ENCODE measurements at places on chromosomes 1 and 21.

DNA sequence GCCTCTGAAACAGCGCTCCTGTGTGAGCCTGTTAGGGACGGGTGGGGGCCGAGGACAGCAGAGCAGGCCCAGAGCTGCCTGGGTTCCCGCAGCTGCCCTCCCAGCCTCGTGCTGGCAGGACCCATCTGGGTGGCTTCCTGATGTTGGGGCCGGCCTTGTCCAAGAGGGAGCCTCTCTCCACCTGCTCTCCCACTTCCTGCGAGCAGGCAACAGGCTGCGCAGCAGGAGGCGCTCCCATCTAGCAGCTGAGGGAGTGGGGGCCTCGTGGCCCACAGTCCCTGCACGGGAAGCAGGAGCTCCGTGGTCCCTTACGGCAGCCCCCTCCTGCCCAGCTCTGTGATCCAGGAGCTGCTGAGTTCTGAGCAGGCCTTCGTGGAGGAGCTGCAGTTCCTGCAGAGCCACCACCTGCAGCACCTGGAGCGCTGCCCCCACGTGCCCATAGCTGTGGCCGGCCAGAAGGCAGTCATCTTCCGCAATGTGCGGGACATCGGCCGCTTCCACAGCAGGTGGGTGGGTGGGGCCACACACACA lies 68.0 kb downstream of the TRIM11 start:
- peak; percentile 63 for DNase-seq

- no peak for DNase-seq
Observed at GRCh38 chr21:45114475-45114874, 40.1 kb downstream of the ADARB1 start.

GRCh38 chr1:14136881-14137280 lies 436.9 kb downstream of the PRDM2 start:
- no peak for DNase-seq

DNA sequence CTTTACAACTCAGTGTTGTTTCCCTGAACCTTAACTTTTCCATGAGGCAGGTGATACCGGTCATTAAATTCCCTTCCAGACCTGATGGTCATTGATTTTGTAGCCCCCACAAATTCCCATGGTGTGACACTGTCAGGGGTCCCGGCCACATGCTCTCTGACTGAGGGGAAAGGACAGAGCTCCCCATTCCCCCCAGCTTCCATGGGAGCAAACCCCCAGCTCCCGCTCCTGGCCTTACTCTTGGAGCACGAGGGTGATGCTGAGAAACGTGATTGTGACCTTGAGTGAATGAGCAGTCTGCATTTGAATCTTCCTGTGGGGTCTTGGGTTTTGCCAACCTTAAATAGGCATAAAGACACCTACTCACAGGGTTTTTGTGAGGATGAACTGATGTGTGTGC lies 366.8 kb downstream of the RPS6KC1 start:
- DNase-seq = no peak

DNA sequence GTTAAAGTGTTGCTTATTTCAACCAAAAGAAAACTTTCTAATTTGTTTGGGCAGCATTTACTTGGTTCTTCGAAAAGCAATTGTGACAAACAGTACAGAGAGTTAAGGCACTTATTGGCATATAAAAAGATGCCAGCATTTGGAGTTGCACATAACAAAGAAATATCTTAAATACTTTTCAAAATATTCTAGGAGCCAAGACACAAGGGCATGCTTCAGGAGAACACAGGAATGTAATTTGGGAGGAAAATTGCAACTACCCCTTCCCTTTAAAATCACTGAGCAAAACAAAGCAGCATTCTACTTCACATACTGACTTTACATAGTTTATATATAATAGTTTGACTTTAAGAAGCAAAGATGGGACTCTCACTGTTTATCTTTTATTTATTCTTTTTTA lies 4.6 kb upstream of the TIE1 start:
- DNase-seq = no peak

DNA sequence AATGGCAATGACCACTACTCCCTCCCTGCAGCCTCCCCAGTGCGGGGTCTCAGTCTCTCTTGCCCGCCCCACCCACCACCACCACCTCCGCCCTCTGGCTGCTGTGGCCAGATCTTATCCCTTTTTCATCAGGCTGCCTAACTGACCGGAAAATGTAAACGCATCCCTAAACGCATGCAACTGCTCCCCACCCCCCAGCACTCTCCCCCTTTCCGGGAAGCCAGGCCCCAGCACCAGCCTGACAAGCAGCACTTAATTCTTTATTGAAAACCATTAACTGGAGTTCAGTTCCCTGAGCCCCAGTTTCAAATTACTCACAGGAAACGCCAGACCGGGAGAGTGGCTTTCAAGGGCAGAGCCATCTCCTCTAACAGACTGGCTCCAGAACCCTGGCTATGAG lies 147.7 kb downstream of the DMRTA2 start:
- DNase-seq = no peak

- DNase-seq = no peak
Observed at GRCh38 chr1:163650624-163651023, 328.9 kb downstream of the NUF2 start.

GRCh38 chr1:32724678-32725614 lies 22.4 kb upstream of the SYNC start:
- peak; percentile 60 for DNase-seq

DNA sequence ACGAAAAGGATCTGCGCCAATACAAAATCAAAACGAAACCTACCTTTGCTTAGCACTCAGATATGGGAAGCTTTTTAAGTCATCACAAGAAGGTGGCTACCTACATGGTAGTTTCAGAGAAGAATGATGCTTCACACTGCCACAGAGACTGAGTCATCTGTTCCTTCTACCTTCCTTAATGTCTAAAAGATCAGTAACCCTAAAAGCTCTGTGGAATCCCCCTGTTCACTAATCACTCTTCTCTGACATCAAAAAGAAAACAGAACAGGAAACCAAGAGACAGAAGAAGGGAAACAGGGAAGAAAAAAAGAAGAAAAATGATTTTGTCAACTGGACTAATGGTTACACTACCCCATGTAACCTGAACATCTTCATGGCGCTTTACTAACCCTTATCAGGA lies 177.2 kb downstream of the SMYD3 start:
- no peak for DNase-seq

- DNase-seq = peak; percentile 91
Observed at GRCh38 chr1:63774617-63775417, 1.0 kb downstream of the ROR1 start.

- no peak for DNase-seq
Observed at GRCh38 chr1:10989095-10989494, 23.4 kb upstream of the TARDBP start.

- no peak for DNase-seq
Observed at GRCh38 chr1:37557402-37557801, 662 bp downstream of the DNALI1 start.

GRCh38 chr1:185816460-185816859 lies 82.3 kb downstream of the HMCN1 start:
- no peak for DNase-seq

DNA sequence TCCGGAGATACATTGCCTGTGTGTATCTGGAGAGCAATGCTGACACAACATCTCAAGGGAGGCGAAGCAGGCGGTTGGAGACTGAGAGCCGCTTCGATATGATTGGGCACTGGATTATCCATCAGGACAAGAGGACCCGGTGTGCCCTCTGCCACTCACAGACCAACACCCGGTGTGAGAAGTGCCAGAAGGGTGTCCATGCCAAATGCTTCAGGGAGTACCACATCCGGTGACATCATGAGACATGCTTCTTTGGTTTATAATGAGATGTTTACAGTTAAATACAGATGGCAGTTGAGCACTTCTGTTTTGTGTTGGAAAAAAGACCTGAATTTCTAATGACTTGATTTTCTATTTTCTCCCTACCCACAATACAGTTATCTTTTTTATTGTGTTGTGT lies 12.1 kb downstream of the PGBD2 start:
- DNase-seq = no peak

Measured in upper lobe of left lung (tissue), 6 donors.